ENCODE measurements at places on chromosomes 3 and 15.

GRCh38 chr3:119639494-119640350, 20.7 kb downstream of the POPDC2 start:
- DNase-seq: no peak

DNA sequence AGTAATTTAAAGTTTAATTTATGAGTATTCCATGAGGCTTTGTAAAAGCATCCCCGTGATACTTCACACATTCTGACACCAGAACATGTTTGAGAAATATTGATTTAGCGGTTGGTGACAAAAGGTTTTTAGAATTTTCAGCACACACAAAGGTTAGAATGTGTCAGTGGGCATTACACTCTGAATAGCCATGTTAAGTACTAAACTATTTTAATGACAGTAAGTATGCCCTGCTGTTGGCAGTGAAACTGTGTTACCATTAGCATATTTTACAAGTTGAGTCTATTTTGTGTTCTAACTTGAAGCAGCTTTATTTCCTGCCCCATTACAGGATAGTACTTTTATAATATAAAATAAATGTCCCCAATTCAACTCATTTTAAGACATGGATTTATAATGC, 66.5 kb downstream of the ADAMTSL3 start:
- DNase-seq: no peak

DNA sequence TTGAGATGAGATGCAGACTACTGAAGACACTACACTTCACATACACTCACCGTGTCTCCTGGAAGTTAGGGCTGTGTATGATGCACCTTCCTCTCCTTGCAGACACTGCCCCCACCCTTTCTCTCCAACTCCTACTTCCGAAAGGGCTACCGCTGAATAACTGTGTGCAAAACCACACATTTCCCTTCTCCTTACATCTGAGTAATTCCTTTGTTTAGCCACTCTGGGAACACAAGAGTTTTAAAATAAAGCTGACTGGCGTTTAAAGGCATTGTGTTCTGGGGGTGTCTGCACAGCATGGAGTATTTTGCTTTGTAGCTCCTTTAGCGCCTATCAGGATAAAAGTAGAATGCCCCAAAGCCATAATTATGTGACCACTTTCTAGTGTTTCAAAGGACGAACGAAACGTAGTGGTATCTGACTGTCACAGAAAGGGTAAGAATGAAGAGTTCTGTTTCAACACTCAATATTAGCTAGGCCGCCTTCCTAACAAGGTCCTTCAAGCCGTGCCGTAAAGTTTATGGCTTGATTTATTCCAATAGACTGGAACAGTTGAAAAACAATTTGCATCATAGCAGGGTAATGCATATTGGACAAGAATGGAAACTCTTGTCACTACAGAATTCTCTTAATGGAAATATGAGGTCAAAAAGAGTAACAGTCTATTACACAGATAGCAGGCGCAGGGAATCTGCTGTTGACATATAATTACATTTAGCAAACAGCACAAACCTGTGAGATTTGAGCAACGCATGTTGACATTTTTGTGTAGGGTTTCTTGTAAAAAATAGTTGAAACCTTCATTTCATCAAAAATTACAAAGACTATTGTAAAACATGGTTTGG, 619.9 kb downstream of the FOXP1 start:
- no peak for DNase-seq

DNA sequence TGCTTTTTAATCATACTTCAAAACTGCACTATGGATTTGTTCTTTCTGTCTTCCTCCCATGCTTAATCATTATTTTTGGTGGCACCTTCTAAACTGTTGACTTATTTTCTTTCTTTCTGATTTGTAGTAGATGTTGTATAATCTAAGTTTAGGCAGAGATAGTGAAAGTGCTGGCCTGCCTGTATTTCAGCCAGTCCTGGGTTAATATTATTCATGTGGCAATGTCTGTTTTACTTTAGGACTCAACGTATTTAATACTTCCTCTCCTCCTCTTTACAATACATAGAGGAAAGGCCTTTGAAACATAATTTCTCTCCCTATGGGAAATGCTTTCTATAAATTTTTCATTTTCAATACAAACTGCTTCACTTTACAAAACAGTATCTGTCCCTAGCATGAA, 327.7 kb upstream of the TPRG1 start:
- no peak for DNase-seq

DNA sequence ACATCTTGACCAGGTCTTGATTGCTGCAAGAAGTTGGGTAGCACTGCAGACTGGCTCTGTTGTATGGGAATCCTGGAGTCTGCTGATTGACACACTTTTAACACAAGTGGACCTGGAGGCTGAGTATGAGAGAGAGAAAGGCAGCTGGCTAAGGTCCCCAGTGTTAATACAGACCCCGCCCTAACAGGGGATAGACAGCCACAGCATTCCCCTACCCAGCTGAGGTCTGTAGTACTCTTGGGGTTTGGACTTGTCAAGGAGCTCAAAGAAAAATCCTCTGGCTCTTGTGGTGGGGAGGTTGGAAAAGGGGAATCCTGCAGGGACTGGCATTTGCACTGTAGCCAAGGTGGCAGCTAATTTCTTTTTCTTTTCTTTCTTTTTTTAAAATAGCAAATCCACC, 192.7 kb downstream of the ZNF621 start:
- DNase-seq: no peak

GRCh38 chr3:36774052-36774451, 9.7 kb upstream of the DCLK3 start:
- no peak for DNase-seq

DNA sequence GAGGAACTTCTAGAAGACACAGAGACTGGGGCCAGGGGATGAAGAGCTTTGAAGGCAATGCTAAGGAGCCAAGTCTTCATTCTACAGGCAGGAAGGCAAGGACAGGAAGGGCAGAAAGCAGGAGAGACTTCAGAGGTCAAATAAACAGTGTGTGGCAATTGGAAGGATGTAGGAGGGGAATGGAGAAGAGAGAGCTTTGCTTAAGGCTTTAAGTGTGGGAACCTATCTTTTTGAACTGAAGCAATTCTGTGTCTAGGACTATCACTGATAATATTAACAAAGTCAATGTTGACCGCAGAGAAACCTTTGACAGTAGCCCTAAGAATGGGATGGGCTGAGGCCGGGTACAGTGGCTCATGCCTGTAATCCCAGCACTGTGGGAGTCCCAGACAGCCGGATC, 325.0 kb downstream of the FOXP1 start:
- DNase-seq: no peak

DNA sequence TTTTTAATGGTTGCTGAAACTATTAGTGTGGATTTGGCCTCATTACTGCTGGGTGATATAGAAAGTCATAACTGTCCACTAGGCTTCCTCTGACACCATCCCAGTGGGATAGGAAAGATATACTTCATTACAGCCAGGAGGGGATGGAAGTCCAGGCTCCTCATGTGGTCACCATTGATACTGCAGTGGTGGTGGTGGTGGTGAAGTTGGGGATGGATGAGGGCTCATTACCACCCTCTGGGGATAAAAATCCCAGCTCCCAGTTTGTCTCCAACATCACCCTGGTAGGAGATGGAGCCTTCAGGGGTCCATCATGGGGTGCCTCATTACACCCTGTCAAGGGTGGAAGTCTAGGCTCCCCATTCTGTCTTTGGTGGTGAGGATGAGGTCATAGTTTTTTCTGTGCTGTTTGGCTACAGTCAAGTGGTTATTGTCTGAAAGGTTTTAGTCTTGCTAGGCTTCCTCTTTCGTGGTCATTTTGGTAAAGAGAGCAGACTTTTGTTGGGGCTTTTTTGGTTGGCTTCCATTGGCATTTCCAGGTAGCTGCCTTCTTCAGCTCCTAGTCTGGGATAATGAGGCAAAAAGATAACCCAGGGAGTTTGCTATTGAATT, 30.1 kb upstream of the FILIP1L start:
- no peak for DNase-seq

GRCh38 chr3:183308751-183309150, 55.7 kb downstream of the B3GNT5 start:
- no peak for DNase-seq

- no peak for DNase-seq
Measured at GRCh38 chr15:52288051-52288942, 7.3 kb downstream of the MYO5C start.

DNA sequence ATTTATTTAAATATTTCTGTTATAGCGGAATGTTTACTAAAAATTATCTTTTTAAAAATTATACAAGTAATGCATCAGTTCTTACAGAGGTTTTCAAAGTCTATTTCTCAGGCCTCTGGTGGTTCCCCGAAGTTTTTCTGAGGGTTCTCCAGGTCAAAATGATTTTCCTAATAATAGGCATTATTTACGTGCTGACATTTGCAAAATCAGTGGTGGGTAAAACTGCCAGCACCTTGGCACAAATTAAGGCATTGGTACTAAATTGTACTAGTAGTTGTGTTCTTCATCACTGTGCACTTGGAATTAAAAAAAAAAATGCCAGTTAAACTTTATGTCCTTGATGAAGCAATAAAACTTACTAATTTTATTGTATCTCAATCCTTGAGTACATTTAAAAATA, 9.5 kb downstream of the PIAS1 start:
- no peak for DNase-seq

- no peak for DNase-seq
Measured at GRCh38 chr3:185537369-185537970, 14.9 kb downstream of the LIPH start.

DNA sequence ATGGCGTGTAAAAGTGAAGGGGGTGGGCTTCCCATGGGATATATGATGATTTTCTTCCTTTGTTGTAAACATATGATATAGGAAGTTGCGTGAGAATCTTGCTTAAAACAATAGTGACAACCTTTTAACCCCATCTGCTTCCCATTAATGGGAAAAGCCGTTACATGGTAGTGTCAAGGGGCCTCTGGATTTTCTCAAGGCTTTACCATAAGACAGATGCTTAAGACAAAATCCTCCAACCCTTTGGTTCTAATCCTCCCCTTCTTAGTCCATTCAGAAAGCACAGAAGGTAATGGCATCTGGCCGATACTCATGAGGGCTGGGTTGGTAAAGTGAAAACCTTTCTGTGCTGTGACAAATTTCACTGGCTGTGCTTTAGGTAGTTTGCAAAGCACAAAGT, 25.0 kb downstream of the DPH3 start:
- no peak for DNase-seq

All from stimulated activated CD4-positive, alpha-beta T cell treated with anti-CD3 and anti-CD28 coated beads, Interleukin-1b, Interleukin-23, amount 100 ng/mL, for 1 hour (primary cell).